Astrocyte (in vitro differentiated cells and primary cell): ENCODE measurements at places on chromosomes 7 and 10. TPM values are rescaled to one million over a fixed set of nuclear protein-coding genes. Genes with fewer than 3 reads are reported as not detected.
A peak's percentile ranks its signal among the peaks of the same experiment; 100 is the strongest.

EVX1 gene
- not detected in 2 replicates for total RNA-seq

MYL10 gene
- total RNA-seq: 0.73 and 2.8 TPM in 2 replicates

DNA sequence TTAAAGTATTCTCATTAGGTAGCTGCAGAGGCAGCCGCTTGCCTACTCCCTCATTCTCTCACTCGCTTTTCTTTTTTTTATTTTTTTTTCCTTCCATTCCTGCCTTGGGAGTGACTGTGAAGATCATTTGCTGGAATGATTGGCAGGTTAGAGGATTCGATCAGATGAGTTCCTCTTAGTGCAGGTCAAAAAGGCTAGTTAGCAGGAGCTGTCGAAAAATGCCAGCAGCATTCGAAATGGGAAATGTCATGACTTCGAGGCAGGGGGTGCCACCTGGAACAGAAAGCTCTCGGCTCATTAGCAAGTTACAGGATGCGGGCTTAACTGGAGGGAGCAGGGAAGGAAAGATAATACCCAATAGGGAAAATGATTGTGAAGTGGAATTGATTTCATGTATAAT lies 137.5 kb upstream of the FZD1 start:
- no peak for DNase-seq

DNA sequence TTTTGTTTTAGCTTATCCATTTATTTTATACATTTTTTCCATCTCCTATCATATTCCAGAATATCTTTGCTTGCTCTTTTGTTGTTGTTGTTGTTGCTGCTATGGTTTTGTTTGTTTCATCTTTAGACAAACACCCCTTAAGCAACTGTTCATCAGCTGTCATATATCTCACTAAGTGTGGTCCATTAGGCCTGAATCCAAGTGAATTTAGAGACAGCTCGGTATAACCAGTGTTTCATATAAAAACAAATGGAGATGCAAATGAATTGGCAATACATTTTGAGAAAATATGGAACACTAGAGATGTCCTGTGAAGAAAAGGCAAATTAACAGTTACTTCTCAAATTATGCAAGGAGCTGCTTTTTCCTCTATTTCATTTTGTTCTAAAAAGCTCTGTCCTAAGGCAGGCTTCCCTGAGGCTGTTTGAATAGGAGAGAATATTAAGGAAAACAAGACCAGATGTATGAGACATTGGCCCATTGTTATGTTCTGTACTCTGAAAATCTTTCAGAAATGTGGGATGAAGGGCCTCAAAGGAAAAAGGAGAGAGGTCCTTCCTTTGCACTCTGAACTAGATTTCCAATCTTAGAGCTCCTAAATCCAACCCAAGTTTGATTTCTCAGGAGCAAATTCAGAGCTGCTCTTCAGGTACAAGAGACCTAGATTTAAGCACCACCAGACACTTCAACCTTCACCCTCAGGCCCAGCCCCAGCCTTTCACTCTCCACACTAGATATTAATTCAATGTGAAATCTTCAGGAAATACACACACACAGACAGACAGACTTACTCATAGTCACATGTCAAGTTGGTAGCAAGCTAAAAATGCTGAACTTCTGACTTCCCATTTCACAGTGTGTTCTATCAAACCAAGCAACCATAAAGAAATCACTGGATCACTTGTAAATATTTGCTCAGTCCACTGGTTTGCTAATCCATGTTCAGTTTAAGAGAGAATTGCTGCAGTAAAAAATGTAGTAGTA lies 5.4 kb downstream of the TFEC start:
- peak; percentile 2 for DNase-seq

DNA sequence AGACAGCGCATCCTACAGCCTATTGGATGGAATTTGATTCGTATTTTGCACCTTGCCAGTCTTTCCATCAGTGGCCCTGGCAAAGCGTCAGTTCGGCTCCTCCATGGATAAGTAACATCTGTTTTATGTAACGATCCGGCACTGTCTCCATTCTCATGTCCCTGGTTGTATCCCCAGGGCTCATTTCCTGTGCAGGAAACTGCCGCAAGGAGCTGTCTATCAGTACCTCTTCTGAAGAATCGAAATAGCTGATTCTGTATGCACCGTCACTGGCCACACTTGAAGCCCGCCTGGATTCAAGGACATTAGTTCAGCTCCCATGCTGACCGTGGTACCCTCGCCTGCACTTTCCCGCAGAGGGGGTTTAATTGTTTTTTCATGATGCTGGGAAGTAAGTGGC lies 53.1 kb upstream of the NPS start:
- DNase-seq: no peak

DNA sequence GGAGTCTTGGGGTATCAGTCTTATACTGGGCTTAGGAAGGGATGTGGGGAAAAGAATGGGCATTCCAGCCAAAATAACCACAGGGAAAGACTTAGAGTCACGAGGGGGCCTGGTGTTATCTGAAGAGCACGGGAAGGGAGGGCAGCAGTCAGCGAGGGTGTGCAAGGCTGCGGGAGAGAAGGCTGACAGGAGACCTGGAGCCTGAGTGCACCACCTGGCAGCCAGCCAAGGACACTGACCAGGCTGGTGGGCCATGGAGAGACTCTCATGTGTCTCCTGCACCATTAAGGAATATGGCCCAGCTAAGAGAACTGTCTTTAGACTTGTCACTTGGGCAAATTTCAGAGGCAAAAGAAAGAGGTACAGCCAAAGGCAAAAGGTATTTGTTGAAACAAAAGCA lies 69.6 kb downstream of the PKD1L1 start:
- DNase-seq: no peak

DNA sequence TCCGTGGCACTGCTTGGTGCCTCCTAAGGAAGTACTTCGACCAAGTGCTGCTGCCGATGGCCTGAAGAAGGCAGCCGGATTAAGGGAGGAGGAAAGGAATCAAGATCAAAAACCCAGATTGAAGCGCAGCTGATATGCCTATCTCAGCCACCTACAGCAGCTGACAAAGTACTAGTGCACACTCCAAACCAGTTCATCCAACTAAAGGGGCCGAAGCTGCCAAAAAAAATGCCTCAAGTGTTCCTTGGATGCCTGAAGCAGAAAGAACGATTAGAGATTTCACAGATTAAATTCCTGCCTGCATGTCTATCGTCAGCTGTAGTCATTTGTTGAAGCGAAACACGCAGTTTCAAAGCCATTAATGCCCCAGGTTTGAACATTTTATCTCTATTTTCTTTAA lies 65.7 kb downstream of the TNRC18 start:
- DNase-seq: peak; percentile 31

DNA sequence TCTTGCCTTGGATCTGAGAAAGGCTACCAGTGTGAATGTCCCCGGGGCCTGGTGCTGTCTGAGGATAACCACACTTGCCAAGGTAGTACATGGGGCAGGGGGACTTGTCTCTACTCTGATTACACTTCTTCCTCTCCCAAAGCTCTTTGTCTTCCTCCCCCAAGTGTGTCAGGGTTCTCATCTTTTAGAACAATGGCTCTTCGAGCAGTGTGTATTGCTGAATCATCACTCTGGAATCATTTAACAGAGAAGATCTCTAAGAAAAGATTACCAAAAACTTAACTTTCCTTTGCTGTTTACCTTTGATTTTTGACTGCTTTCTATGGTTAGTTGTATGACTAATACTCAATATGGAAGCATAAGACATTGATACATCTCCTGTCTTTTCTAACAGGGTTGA lies 18.2 kb downstream of the OIT3 start:
- no peak for DNase-seq
